Stimulated activated naive CD8-positive, alpha-beta T cell treated with anti-CD3 and anti-CD28 coated beads, Interleukin-15, amount 100 ng/mL, for 72 hours (primary cell): ENCODE measurements at places on chromosomes 3 and 15.

DNA sequence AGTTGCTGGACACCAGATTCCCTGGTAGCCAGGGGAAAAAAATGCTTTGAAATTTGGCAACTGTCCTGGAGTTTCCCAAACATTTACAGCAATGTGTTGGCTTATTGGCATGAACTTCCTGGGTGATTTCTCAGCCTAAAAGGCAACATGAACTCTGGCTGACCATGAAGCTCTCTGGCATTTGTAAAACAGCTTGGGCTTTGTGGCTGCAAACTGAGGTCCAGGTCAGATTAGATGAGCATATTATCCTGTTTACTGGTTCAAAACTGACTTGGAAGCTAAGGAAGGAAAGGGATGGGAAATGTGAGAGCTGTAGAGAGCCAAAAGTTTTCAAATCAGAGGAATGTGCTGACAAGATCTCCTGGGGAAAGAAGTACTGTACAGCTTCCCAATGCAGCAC is 139.0 kb downstream of the P3H2 start:
- no peak for DNase-seq

- no peak for DNase-seq
Measured at GRCh38 chr3:28972921-28973320, 307.9 kb upstream of the RBMS3 start.

GRCh38 chr15:63560741-63561448 is 36.3 kb upstream of the FBXL22 start:
- DNase-seq, result peak; percentile 17

GRCh38 chr3:72199530-72199929 is 414.6 kb upstream of the PROK2 start:
- DNase-seq, result no peak

DNA sequence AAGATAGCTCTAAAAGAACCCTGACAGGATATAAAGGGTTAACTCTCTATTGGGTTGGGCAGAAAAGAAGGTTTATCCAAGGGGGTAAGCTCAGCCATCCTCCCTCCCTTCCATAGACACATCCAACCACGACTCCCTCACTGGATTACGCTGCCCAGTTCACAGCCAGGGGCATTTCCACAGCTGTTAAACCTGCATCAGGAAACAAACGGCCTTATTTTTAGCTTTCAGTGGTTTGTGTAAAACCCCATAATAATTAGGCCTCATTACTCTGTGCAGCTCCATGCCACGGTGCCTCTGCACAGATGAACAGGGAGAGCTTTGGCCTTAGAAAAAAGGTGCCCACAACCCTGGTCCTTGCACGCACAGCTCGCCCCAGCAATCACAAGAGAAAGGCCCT is 110.6 kb downstream of the GABRB3 start:
- DNase-seq, result no peak

- DNase-seq, result no peak
Measured at GRCh38 chr3:58058361-58059263, 50.4 kb downstream of the FLNB start.

GRCh38 chr15:101694261-101694660 is 30.0 kb downstream of the TARS3 start:
- no peak for DNase-seq

DNA sequence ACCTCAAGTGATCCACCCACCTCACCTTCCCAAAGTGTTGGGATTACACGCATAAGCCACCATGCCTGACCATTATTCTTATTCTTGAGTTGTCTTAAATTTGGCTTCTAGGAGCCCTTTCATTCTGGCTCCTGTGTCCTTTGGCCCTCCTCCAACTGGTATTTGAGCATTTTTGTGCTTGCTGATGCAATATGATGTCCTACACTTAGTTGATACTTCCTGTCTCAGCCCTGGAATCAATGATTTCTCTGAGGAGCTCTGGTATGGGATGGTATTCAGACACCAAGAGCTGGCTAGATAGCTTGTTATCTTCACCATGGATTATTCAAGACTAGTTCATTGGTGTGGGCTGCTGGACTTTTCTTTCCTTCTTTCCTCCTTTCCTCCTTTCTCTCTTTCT is 25.4 kb downstream of the ZNF621 start:
- no peak for DNase-seq

GRCh38 chr3:139481116-139481515 is 4.8 kb upstream of the RBP2 start:
- DNase-seq, result no peak

- peak; percentile 36 for DNase-seq
Measured at GRCh38 chr15:73346735-73347312, 21.9 kb downstream of the HCN4 start.

DNA sequence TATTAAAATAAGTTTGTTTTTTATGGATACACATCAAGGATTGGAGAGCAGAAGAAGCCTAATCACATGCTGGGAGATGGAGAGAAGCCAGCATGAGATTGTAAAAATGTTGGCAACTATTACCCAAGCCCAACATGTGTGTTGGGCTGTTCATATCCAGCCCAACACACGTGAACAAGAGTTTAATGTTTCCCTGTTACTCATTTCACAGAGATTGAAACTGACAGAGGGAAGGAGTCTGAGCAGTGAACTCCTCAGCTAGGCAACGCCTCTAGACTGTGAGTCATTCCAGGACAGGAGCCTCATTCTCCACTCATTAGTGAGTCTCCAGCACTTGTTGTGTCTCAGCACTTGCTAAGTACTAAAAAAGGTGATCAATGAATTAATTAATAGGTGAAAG is 43.2 kb upstream of the CMSS1 start:
- DNase-seq, result no peak

DNA sequence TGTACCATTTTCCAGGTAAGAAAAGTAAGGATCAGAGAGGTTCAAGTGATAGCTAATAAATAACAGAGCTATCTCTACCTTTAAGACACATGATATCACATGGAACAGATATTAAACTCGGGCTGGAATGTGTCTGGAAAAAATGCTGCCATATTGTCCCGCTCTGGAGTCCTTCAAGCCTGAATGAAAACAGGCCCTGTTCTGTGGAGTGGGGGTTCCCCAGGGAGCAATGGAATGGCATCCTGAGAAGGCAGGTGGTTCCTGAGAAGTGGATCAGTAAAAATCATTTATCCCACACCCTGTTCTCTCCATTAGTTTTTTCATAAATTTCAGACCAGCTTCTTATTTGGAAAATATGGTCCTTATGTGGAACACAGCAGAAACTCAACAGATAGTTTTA is 57.3 kb upstream of the PRTG start:
- no peak for DNase-seq

GRCh38 chr15:44188795-44189194 is 6.3 kb downstream of the FRMD5 start:
- DNase-seq, result no peak

DNA sequence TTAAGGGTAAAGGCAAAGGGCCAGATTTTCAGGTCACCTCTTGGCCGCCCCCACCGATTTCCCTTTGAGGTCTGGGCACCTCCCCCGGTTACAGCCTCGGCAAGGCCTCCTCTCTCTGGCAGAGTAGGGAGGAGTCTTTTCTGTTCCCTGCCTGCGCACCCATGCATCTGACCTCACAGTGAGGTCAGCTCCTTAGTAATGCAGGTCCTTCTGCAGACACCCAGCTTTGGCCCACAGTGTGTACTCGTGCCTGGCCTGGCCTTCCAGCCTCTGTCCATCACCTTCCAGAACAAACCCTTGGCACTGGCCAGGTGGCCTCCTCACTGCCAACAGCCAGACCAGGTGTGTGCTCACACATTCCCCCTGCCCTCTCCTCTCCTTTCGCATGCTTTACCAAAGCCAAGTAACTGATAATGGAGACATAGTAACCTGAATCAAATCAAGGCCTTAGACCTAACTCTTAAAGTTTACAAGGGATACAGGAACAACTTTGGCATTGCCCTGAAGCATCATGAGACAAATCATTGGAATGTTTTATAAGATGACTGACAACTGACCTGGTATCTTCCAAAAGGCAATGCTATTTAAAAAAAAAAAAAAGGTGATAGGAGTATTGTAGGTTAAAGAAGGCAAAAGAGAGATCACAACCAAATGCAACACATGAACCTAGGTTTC is 61.3 kb downstream of the CORO2B start:
- DNase-seq, result no peak

GRCh38 chr15:78537266-78537905 is 2.9 kb upstream of the PSMA4 start:
- no peak for DNase-seq

GRCh38 chr15:95590533-95591044 is 739.9 kb upstream of the NR2F2 start:
- no peak for DNase-seq

DNA sequence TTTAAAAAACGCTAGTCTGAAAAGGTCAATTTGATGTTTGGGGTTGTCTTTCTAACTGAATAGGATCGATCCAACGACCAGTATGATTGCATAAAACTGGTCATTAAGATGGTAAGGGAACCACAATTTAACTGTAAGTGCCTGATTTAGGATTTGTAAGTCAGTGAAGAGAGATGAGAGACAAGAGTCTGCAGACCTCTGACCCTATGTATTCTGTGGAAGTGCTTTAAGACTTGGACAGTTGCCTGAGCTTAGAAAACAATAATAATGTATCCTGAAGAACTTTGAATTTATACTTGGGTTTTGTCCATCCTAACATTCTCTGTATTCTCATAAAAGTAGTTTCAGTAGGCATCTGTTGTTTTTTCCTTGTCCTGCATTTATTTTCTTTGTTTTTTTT is 221.4 kb upstream of the SUCLG2 start:
- DNase-seq, result no peak

- no peak for DNase-seq
Measured at GRCh38 chr15:81080996-81081395, 53.1 kb upstream of the CFAP161 start.

GRCh38 chr3:169771497-169772304 is 1.5 kb upstream of the MYNN start:
- peak; percentile 75 for DNase-seq

DNA sequence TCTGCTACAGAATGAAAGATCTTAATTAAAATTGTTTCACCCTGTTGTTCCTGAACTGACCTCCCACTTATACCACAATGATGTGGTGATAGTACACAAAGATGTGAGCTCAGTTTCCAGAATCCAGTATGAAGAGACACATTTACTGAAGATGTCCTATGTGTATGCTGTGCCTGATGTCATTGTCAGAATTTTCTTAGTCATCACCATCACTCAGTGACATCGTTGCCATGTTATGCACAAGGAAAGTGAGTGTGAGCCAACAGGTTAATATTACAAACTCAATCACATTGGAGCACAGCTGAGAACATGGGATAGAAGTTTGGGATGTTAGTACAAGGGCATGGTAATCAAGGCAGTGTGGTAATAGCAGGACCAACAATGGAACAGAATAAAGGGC is 199.7 kb upstream of the CHRNA7 start:
- no peak for DNase-seq

GRCh38 chr3:46668591-46668990 is 24.9 kb downstream of the ALS2CL start:
- no peak for DNase-seq

- peak; percentile 71 for DNase-seq
Measured at GRCh38 chr3:112013058-112013783, 14.5 kb downstream of the TAGLN3 start.

DNA sequence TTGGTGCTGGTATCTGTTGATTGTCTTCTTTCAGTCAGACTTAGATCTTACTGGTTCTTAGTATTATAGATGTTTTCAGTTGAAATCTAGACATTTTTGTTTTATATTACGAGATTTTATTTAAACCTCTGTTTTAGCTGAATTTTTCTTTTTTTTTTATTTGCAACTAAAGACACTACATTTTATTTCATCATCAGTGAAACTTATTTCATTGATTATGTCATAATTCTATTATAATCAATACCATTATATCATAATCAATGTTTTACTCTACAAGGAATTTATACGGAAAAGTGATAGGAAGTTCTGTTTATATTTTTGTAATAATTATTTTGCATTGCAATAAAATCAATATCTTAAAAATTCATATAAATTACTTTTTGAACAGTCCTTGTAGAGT is 477.4 kb upstream of the MDFIC2 start:
- DNase-seq, result no peak

- DNase-seq, result no peak
Measured at GRCh38 chr15:66880380-66881155, 178.5 kb downstream of the SMAD6 start.

GRCh38 chr3:13891492-13892073 is 11.7 kb upstream of the WNT7A start:
- no peak for DNase-seq

DNA sequence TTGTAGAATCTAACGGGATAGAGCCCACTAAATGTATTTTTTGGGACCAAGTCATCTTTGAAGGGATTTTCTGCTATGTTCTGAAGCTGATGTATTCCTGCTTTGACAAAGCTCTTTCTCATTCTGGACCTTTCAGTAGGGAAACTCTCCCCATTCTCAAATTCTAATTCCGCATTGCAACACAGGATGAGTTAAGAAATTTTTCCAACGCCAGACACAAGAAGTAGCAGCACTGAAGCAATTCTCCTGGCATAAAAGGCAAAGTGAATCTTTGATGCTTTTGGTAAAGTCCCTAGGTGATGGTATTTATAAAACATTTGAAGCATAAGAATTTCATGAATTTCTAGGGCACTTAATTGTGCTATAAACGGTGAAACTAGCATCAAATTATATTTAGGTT is 76.8 kb downstream of the ZPLD1 start:
- no peak for DNase-seq

- no peak for DNase-seq
Measured at GRCh38 chr3:129317014-129317771, 38.5 kb downstream of the HMCES start.

DNA sequence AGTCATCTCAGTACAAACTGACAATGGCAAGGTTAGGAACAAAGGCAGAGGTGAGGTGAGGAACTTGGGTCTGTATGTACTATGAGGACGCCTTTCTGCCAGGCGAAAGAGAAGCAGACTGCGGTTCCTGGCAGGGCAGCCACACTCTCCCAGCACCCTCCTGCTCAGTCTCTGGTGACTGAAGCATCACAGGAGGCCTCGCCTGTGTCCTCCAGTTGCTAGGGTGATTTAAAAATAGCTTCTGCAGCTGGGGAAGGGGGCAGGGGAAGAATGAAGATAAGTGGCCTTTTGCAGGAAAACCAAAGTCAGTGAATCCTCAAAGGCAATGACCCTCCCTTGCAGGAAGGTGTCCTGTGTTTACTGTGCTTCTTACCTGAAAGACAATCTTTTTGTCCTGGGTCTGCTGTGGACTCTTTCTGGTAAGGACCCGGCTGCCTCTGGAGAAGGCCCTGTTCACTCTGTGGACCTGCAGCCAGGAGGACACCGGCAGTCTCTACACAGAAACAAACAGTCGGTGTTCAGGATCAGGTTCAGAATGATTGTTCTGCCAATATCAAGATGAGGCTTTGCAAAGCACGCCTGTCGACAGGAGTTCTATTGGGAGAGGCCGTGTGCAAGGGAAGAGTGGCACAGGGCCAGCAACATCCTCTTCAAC is 65.7 kb upstream of the DGKG start:
- no peak for DNase-seq

GRCh38 chr3:100104817-100105413 is 9.4 kb downstream of the FILIP1L start:
- no peak for DNase-seq

DNA sequence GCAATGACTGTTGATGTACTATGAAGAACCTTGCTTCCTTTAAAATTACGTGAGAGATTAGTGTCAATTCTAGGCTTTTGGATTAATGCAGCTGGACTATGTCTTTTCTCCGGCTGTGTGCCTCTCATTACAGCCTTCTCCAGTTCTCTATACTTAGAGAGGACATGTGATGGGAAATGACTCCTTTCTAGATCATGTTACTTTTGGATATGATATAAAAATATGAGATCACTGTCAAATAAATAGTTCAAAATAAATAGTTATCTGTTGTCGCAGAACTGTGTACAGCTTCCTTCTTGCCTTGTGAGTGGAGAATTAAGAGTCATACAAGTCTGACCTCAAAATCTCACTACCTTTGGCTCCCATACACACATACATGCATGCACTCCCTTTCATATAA is 592.4 kb downstream of the DIPK2A start:
- DNase-seq, result no peak

- no peak for DNase-seq
Measured at GRCh38 chr15:66157507-66157906, 96.0 kb downstream of the MEGF11 start.
